ENCODE measurements at places on chromosomes 2 and 18.

GRCh38 chr2:145740302-145740701, 1220.4 kb upstream of the ZEB2 start:
- DNase-seq = no peak

DNA sequence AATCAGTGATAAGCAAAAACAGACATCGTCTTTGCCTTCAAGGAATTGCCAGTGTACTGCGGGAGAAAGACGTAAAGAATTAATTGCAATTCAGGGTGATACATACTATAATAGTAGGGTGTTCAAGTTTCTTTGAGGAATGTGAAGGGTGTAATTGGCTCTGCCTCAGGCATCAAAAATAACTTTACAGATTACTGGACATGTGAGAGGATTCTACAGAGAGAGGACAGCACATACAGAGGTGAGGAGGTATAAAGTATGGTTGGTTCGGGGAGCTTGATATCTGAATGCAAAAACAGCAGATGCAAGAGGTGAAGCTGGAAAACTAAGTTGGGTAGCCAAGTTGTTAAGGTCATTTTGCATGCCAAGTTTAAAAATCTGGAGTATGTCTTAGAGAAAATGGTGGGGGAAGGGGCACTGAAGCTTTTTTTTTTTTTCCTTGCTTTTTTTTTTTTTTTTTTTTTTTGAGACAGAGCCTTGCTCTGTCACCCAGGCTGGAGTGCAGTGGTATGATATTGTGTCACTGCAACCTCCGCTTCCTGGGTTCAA, 227.5 kb upstream of the FOSL2 start:
- DNase-seq = no peak

DNA sequence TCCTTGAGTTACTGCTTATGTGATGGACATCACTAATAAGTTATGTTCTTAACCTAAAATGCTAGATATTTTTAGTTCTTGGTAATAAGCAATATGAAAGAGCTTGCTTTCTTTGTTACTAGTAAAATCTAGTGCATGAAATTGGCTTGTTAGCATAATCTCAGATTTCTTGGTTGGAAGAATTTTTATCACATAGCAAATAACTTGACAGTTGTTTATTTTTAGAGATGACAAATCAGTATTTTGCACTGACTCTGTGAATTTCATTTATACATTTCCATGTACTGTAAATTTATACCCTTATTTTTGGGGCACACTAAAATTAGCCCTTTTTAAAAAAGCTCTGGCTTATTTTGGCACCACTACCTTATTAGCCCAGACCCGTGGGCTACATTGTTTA, 45.6 kb downstream of the LCLAT1 start:
- no peak for DNase-seq

- DNase-seq = no peak
These were observed 268.3 kb downstream of the PTH2R start for GRCh38 chr2:208674919-208675318.

- no peak for DNase-seq
These were observed 26.6 kb downstream of the SMCHD1 start for GRCh38 chr18:2681993-2682603.

GRCh38 chr2:222776792-222777191, 84.0 kb upstream of the ACSL3 start:
- DNase-seq = no peak

- no peak for DNase-seq
These were observed 180.4 kb downstream of the CD8B2 start for GRCh38 chr2:106667478-106668070.

DNA sequence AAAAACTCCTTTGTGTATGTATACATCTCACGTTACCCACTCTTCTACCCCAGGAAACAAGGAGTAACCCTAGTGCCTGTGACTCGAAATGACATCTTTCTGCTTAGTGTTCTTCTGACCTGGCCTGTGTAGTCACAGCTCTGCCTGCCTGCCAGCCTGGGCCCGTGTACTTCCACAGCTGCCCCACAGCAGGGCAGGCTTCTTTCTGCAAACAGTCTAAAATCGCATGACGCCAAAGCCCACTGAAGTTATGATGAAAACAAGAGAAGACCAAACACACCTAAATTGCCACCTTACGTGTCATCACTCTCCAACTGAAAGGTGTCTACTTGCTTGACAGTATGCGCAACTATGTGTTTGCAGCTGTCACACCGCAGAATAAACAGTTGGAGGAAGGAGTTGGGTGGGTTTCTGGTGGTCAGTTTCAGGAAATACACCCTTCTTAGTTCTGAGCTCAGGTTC, 1.5 kb downstream of the GAREM1 start:
- no peak for DNase-seq

- DNase-seq = no peak
These were observed 255.1 kb upstream of the LINC00305 start for GRCh38 chr18:64403784-64404503.

All from stimulated activated CD8-positive, alpha-beta memory T cell treated with anti-CD3 and anti-CD28 coated beads, Interleukin-15, amount 100 ng/mL, for 48 hours (primary cell).